HAP-1 (cell line): ENCODE measurements at places on chromosomes 7 and 10.

DNA sequence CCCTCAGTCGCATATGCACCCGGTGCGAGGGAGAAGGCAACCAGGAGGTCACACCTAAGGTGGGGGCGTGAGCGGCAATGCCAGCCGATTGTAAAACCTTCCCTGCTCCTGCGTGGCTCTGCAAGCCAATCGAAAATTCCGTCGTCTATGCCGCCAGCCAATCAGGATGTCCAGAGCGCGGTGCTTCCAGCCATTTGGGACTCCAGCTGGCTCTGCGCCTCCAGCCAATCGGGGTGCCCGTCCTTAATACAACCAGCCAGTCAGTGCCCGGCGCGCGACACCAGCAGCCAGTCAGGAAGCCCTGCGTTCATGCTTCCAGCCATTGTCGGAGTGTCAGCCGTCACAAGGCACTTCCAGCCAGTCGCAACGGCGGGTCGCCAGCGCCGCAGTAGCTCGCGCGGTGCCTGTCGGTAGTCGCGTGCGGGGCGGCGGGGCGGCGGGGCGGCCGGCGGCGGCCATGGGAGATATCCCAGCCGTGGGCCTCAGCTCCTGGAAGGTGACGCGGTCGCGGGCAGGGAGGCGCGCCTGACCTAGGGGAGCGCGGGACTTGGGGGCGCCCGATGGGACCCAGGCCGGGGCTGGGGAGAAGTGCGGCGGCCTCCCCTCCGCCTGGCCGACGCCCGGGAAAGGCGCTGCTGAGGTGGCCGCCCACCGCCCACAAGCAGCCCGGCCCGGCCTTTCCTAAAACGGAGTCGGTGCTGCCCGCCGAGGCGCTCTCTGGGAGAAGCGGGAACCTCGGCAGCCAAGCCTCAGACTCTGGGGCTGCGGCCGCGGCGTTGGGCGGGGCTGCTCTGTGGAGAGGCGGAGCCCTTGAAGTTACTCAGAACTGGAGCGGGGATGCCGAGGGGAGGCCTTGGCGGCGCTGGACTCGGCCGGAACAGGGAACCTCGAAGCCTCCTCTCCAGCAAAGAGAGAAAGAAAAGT is at the start of gene AKR1E2:
AKR1E2 (plus strand) TSS at position 340 of the 924 bp plus-strand sequence; CDS start at position 458, 118 bp downstream.
- DNase-seq = peak; percentile 85

- DNase-seq = peak; percentile 60
These were observed 28.1 kb downstream of the DNMBP start for GRCh38 chr10:99981581-99982199.

GRCh38 chr10:76411729-76412435 is 980.5 kb downstream of the LRMDA start:
- no peak for DNase-seq

GRCh38 chr7:152668975-152669374 is 7.0 kb downstream of the XRCC2 start:
- DNase-seq = no peak

DNA sequence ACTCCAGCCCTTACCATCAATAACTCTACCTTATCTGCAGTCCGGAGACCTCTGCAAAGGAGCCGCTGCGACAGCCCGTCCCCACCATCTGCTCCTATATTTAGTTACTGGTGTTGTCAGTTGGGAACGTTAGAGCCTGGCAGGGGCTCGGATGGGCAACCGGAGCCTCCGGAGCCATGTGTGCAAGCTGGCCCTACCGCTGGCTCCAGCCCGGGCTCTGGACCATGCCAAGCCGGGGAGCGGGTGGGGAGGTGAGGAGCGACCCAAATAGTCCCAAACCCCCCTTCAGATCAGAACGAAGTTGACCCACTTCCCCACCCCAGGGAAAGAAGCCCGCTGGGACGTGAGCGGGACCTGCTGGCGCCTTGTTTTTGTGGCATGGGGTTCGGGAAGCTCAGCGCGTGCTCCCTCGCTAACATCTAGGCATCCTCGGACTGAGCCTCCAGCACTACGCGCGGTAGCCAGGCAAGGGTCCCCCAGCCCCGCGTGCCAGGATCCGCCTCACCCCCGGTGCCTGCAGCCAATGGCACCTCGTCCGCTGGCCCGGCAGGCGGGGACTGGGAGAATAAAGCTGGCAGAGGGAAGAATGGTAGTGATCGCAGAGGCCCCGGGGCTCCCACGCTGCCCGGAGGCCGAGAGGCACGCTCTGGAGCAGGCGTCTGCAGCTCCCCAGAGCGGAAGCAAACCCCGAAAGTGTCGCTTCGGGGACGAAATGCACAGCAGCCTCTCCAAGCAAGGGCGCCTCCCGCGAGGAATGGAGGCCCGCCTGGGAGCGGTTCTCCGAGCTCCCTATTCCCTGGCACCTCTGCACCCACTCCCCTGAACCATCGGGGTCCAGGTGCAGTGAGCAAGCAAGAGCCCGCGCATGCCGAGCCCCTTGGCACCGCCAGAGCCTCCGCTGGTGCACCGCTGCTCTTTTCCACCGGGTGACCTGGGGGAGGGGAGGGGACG is 679 bp downstream of the LRRC20 start:
- peak; percentile 67 for DNase-seq

GRCh38 chr7:2070151-2070763 is 162.5 kb downstream of the MAD1L1 start:
- no peak for DNase-seq

GRCh38 chr7:154217688-154218340 is 165.6 kb downstream of the DPP6 start:
- DNase-seq = no peak

DNA sequence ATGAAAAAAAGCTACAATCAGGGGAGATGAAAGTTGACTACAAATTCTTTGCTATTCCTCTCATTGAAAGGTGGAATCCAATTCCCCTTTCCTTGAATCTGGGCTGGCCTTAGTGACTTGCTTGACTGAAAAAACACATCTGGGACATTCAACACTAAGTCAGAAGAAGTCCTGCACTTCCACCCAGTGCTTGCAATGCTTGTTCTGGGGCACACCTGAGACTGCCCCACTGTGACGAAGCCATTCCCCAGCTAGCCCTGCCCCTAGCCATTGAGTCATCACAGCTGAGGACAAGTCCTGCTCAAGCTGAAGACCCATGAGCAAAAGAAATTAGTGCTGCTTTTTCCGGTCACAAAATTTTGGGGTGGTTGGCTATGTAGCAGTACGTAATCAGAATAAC is 19.2 kb upstream of the GRID1 start:
- DNase-seq = no peak

DNA sequence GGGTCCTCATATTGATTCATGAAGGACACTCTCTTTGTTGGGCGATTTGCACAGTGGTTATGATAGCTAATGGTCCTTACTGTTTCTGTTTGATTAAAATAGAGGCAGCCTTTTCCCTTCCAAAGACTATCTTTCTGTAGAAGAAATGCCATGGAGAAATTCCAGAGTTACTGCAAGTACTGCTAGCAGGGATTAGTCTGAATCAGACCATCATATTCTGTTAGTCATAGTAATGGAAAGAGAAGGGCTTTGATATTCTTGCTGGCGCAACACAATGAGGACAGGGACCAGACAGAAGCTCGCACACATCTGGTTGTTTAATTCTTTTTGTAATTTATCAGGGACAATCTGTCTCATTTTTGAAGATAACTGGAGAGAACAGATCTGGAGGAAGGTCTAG is 304.5 kb upstream of the FZD8 start:
- no peak for DNase-seq

GRCh38 chr7:93092757-93093370 is 24.9 kb downstream of the SAMD9 start:
- no peak for DNase-seq

GRCh38 chr7:29801929-29802328 is 4.4 kb upstream of the WIPF3 start:
- no peak for DNase-seq

GRCh38 chr10:6279540-6280267 is 77.0 kb downstream of the PFKFB3 start:
- no peak for DNase-seq

- DNase-seq = no peak
These were observed 31.7 kb upstream of the SEMA3C start for GRCh38 chr7:80950550-80950967.

- no peak for DNase-seq
These were observed 31.5 kb upstream of the SH2D4B start for GRCh38 chr10:80506189-80506575.

GRCh38 chr10:68133523-68133922 is 24.2 kb downstream of the MYPN start:
- no peak for DNase-seq

GRCh38 chr10:121690152-121690848 is 92.1 kb upstream of the FGFR2 start:
- no peak for DNase-seq

DNA sequence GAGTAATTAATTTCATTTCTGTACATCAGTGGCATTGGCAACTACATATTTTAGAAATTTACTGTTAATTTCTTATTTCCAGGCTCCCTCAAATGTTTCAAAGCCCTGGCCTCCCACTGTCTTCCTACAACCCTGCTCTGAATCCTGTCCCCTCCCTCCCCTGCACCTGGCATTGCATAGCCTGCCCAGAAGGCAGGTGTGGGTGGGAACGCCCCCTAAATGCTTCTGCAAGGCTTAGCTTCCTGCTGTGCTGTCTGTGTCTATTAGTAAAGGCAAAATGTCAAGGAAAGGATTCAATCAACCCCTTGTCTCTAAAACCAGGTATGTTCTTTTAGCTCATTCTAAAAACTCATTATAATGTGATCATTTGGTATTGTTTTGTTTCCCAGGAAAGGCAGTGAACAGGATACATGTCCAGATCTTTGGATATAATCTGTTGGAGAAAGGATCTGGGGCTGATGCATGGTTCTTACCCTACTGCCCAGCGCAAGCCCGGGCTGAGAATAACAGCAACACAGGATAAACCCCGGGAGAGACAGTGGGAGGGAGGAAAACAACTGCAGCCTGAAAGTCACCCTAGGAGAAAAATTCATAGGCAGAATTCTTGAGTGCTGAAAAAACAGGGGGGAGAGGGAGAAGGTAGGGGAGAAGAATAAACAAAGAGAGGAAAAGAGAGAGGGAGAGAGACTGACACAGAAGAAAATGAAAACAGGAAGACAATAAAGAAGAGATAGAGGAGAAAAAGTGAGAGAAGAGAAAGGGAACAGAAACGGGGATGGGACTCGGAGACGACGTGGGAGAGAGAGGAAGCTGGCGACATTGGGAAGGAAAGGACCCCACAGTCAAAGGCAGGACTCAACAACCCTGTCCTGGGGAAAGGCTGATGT is 589 bp downstream of the ZNF488 start:
- DNase-seq = no peak

GRCh38 chr7:130380861-130381455 is 664 bp downstream of the CPA1 start:
- DNase-seq = no peak

GRCh38 chr7:101363734-101364374 is 1.2 kb downstream of the COL26A1 start:
- DNase-seq = peak; percentile 81

- DNase-seq = no peak
These were observed 17.6 kb upstream of the PHYH start for GRCh38 chr10:13317474-13317873.

- peak; percentile 28 for DNase-seq
These were observed 25.9 kb downstream of the VAX1 start for GRCh38 chr10:117112220-117112619.

GRCh38 chr10:114571316-114571999 is 86.6 kb downstream of the ABLIM1 start:
- DNase-seq = no peak

- no peak for DNase-seq
These were observed 904 bp downstream of the R3HCC1L start for GRCh38 chr10:98135222-98135899.

GRCh38 chr7:47759056-47759706 is 177.3 kb upstream of the TNS3 start:
- no peak for DNase-seq

GRCh38 chr7:94044806-94045205 is 40.7 kb upstream of the BET1 start:
- no peak for DNase-seq

DNA sequence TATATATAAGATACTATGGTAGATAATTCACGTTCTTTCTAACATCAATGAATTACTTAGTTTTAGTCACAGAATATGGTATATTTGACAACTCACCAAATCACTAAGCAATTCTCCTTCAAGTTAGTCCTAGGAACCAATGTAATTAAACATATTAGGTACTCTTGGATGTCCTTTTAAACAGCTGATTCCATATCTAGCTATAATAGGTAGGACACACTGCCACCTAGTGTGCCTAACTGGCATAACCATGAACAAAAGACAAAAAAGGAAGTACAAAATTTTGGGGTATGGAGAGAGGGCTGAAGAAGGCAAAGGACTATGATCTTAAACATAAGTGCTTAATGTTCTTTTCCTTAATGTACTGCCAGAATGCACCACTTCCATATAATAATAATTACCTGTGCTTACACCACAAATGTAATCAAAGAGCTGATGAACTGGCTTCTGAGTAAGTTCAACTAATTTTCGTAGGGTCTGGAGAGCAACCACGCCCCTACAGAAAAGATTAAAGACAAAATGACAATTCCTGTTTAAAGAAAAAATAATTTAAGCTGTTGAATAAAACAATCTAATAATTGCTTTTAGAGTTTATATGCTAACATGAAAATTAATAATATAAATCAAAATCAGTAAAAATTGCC is 28.7 kb downstream of the PNPLA8 start:
- DNase-seq = peak; percentile 40

DNA sequence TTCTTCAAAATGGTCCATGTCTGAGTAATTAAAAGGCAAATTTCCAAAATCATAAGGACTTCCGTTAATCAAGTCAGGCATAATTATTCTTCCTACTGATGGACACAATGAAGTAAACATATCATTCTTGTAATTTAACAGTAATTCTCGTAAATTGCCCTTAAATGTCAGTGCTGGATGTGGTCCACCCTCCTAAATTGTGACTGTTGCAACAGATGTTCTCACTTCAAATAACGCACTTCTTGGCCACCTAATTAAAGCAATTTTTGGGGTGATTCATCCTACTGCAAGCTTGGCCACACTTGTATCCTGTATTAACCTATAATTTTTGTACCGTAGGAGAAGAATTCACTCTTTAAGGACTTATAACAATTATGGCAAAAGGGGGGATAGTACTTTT is 1.9 kb downstream of the COL1A2 start:
- DNase-seq = no peak

DNA sequence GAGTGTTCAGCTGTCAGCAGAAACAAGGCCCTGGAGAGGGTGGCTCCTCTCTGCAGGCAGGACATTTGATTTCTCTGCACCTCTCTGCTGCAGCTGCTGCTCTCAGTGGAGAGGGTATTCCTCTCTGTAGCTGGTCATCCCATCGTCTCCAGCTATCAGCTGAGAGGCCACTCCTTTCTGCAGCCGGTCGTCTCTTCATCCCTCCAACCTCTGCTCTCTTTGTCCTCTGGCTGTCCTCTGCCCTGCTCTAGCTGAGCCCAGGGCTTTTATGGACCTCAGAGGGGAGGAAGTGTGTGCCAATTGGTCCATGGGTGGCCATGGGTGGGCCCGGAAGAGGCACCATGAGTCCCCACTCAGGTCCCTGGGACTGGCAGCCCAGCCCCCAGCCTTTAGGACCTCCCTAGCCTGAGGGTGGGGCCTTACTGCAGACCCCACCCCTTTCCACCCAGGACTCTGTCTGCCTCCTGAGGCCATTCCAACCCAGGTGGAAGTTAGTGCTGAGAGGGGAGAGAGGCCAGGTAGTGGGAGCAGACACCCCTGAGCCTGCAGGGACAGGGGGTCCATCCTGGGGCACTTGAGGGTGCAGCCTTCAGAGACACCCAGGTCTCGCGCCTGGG is 26.2 kb upstream of the CDCA7L start:
- no peak for DNase-seq
